Central memory CD4-positive, alpha-beta T cell (primary cell): ENCODE measurements at places on chromosomes 5 and 9.

DNA sequence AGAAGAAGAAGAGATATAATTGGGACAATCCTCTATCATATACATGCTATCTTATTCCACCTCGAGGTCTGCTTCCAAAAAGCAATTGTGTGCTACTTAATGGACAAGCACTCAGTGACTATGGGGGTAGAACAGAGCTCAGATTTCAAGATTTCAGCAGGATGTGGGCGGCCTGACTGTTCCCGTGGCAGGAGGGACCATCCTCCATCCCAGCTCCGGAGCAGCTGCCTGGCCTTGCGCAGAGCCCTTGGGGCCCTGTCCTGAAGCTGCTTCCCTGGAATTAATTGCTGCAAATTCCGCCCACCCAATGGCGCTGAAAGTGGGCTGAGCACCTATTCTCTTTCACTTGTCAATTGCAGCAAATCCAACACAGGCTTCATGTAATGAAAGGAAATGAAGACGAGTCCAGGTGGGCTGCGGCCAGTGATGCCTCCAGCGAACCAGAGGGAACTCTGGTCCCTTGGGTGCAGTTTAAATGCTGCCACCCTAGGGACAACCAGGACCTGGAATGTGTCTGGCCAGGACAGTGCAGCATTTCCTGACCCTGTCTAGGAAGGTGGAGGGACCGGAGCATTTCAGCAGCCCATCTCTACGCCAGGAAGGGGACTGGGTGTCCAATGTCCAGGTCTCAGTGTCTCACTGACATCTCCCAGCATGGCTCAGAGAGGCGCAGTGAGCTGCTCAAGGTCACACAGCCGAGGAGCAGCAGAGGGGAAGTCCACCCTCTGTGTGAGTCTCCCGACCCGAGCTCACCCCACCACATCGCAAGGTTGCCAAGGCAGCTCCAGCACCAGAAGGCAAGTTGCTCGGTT is 50.5 kb upstream of the FCN1 start:
- no peak for DNase-seq

DNA sequence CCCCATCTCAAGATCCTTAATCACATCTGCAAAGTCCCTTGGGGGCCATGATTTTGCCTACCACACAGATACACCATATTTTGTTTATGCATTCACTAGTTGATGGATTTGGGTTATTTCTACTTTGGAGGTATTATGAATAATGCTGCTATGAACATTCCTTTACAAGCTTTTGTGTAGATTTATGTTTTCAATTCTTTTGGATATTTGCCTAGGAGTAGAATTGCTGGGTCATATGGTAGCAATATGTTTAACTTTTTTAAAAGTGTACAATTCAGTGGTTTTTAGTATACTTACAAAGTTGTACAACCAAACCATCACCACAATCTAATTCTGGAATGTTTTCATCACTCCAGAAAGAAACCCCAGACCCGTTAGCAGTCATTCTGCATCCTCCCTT is 7.8 kb upstream of the ANP32B start:
- no peak for DNase-seq

DNA sequence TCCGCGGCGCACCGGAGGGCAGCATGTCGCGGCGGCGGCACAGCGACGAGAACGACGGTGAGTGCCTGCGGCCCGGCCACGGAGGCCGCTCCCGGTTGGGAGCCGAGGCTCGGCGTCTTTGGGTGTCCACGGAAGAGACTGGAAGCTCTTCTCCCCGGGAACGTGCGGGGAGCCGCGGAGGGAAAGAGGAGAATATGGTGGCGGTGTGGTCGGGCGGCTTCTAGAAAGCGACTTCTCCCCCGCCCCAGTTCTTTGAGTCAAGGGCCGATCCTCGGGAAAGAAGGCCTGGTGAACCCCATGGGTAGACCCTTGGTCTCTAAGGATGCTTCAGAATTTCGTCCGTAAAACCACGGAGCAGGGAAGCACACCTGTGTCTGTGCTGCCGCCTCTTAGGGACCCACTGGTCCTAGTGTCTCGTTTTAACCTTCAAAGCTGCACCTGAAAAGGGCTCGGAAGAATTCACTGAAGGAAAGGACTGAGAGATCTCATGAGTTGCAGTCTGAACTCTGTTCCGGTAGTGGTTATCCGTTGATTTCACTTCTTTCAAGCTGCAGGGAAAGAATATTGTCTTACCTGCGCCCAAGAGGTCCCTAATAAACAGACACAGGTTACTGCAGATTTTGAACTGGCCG is 354 bp downstream of the NCBP1 start:
- DNase-seq, result peak; percentile 17

DNA sequence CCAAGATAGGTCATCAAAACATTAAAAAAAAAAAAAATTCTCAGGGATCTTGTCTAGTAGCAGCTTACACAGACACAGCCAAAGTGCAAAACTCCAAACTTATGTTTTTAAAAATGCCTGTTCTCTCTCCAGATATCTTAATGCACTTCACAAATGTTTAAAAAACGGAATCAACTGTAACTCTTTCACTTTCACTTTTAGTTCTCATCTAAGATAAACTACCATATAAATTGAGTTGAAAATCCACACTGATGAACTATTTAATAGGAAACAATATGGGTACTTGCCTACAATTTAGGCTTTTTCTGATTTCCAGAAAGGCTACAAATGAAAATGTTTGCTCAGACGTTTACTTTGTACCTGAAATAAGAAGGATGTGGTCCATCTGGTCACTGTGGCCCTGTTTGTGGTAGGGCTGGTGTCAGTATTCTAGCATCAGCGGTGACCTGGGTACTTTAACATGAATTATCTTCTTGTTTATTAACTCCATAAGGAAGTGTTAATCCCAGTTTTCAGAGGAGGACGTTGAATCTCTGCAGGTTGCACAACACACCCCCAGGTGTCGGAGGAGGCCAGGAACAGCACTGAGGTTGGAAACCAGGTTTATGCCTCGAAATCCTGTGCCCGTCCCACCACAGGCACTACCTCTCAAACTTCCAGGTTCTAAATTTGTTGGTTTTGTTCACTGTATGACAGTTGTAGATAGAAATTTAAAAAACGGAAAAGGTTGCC is 13.3 kb upstream of the LPCAT1 start:
- no peak for DNase-seq

DNA sequence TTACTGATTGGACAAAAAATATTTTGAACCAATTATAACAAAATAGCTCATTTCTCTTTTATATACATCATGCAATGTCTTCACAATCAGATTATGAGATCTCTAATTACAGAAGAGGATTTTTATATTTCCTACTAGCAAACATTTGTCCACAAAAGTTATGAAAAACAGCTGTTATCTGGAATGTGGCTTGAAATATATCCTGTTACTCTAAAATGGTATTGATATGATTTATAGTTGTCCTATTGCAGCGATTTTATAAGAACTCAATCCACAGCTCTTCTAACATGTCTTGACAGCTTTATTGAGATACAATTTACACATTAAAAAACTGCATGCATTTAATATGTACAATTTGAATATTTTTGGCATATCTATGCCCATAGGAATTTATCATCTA is 779.9 kb upstream of the ACO1 start:
- no peak for DNase-seq

- no peak for DNase-seq
Measured at GRCh38 chr9:8673830-8674229, 874.3 kb upstream of the DMAC1 start.

GRCh38 chr9:75111019-75111622 is 22.8 kb downstream of the OSTF1 start:
- peak; percentile 15 for DNase-seq

GRCh38 chr5:99955006-99955405 is 580.2 kb upstream of the FAM174A start:
- no peak for DNase-seq

GRCh38 chr9:16485160-16485559 is 385.3 kb downstream of the BNC2 start:
- no peak for DNase-seq

GRCh38 chr5:81519217-81519905 is 125.4 kb upstream of the ACOT12 start:
- DNase-seq, result no peak

DNA sequence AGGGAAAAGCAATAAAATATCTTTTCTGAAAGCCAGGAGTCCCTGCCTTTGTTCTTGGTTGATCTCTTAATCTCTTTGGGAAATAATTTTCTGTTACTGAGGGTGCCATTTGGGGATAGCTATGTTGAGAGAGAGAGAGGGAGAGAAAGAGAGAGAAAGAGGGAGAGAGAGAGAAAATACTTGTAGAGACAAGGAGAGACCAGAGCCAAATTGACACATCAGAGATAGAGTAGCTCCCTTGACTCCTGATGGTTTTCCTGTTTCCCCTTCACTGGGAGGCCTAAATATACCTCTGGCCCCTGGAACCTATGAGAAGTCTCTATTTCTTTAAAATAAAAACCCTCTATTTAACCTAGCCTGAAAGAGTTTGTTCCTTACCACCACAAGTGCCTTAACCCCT is 14.9 kb downstream of the CMYA5 start:
- DNase-seq, result no peak

GRCh38 chr9:124853605-124854143 is 414 bp downstream of the WDR38 start:
- DNase-seq, result no peak

- no peak for DNase-seq
Measured at GRCh38 chr9:115209601-115210306, 91.8 kb upstream of the TNC start.

- DNase-seq, result no peak
Measured at GRCh38 chr9:87080512-87081264, 133.4 kb upstream of the GAS1 start.

GRCh38 chr5:52893105-52893504 is 96.0 kb upstream of the ITGA2 start:
- no peak for DNase-seq

GRCh38 chr9:88873635-88874034 is 117.6 kb upstream of the S1PR3 start:
- DNase-seq, result no peak

DNA sequence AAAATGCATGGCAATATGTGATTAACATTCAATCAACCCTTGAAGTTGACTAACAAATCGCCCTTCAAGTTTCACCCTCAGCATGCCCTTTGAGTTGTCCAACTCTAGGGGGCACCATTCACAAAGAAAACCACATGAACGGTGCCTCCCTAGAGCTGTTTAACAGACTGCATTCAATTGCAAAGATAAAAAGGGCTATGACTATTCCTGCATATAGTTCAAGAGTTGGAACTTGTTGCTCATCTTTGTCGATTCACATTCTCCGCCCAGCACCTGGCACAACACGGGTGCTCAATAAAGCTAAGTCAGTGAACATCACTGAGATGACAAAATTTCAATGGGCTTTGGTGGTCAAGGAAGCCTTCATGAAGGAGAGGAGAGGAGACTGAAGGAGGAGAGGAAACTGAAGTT is 69.6 kb upstream of the SLC30A5 start:
- no peak for DNase-seq

DNA sequence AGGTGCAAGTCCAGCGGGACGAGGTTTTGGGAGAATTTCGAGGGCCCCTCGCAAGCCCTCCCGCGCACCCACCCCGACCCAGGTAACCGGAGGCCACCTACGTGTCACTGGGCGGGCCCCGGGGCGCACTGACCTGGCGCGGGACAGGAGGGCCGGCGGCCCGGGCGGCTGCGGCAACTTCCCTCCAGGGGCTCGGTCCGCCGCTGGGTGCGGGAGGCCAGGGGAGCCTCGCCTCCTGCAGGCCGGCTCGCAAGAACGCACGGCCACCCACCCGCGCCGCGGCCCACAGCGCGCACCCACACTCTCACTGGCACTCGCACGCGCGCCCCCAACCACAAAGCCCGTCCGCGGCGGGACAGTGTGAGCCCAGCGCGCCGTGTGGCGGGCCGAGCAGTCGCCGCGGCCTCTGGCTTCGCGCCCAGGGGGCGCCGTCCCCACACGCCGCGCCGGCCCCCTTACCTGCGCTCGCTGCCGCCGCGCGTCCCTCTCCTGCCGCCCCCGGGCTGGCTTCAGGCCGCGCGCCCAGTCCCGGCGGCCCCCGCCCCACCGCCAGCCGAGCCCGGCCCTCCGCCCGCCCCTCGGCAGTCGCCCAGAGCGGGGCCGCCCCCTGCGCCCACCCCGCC is 451 bp downstream of the LPAR1 start:
- no peak for DNase-seq

- DNase-seq, result no peak
Measured at GRCh38 chr5:180525399-180525798, 31.2 kb downstream of the CNOT6 start.

- DNase-seq, result no peak
Measured at GRCh38 chr9:5614192-5614591, 14.7 kb upstream of the RIC1 start.

GRCh38 chr5:2524620-2525019 is 226.9 kb downstream of the IRX2 start:
- DNase-seq, result no peak

DNA sequence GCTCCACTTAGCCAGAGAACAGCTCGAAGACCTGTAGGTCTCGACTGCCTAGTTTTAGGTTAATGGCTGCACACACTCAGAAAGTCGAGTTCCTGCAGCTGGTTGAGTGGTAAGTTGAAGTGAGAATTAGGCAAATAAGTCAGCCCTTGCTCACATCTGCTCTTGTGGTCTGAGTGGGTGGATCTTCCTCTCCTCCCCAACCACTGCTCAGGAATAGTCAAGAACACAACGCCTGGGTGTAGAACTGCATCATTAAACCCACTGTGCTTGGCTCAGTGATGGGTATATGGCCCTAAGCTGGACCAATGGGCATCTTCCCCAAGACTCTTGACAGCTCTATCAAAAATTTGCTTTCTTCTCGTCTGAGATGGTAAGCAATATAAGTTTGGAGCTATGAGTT is 20.9 kb upstream of the ADAM19 start:
- DNase-seq, result no peak

DNA sequence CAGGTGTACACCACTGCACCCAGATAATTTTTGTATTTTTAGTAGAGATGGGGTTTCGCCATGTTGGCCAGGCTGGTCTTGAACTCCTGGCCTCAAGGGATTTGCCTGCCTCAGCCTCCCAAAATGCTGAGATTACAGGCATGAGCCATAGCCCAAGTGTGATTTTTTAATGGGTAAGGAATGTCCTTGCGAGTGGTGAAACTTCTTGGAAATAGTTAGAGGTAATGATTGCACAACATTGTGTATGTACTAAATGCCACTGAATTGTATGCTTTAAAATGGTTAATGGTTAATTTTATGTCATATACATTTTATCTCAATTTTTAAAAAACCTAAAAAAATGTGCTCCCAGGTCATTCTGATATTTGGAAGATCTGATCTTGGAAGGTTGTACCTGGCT is 59.9 kb upstream of the IL6ST start:
- no peak for DNase-seq

GRCh38 chr5:174188295-174188694 is 142.8 kb downstream of the NSG2 start:
- DNase-seq, result no peak

GRCh38 chr5:59661954-59662615 is 231.4 kb downstream of the PDE4D start:
- DNase-seq, result no peak
